ENCODE measurements at places on chromosomes 3 and 15.
A peak's percentile ranks its signal among the peaks of the same experiment; 100 is the strongest.

DNA sequence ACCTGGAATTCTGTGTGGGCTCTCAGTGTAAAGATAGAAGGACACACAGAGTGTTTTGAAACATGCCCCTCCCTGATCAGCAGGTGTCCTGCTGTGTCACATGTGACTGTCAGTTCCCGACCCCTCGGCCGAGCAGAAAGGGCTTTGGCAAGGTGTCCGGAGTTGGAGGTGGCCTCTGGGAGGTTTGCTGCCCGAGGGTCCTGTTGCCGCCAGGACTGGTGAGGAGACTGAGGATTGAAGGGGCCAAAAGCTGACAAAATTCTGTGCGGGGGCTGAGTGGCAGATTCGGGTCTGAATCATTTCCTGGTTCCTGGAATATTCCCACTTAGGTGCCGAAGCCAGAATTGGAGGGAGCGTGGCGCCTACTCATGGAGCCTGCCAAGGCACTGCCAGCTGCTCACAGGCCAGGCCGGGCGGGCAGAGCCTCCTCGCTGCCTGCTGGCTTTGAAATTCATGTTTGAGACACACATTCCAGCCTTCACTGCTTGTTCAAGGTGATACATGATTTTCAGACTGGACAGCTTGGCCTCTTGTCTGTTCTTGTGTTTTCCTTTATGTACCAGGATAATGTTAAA lies 83.8 kb downstream of the APBA2 start:
- peak; percentile 27 for DNase-seq

GRCh38 chr3:41173926-41174885 lies 25.1 kb upstream of the CTNNB1 start:
- no peak for DNase-seq

DNA sequence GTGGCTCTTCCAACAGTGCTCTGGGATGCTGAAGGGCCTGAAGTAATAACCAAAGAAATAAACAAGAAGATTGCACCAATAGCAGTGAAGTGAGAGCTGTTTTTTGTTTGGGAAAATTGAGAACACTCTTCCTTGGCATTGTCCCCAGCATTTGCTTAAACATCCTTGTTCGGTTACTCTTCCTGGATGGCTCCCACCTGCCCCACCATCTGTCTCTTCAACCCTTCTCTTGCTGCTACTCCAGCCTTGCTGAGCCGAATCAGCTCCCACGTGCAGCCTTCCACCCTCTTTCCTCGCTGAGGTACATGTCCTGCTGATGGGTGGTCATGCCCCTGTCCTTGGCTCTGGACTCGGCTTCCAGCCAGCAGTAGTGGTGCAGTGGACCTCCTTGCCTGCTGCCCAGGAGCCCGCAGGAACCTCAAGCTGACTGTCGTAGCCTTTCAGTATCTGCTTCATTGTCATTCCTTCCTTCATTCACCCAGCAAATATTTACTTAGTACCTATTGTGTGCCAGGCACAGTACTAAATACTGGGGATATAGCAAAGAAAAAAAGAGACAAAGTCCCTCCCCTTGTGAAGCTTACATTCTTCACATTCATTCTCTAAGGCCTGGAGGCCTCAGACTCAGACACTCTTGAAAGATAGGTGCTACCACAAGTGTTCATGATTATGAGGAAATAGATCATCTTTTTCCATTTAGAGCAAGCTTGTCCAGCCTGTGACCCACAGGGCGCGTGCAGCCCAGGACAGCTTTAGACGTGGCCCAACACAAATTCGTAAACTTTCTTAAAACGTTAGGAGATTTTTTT lies 17.1 kb upstream of the VILL start:
- DNase-seq = no peak

GRCh38 chr15:25406261-25406660 lies 32.6 kb downstream of the UBE3A start:
- no peak for DNase-seq

DNA sequence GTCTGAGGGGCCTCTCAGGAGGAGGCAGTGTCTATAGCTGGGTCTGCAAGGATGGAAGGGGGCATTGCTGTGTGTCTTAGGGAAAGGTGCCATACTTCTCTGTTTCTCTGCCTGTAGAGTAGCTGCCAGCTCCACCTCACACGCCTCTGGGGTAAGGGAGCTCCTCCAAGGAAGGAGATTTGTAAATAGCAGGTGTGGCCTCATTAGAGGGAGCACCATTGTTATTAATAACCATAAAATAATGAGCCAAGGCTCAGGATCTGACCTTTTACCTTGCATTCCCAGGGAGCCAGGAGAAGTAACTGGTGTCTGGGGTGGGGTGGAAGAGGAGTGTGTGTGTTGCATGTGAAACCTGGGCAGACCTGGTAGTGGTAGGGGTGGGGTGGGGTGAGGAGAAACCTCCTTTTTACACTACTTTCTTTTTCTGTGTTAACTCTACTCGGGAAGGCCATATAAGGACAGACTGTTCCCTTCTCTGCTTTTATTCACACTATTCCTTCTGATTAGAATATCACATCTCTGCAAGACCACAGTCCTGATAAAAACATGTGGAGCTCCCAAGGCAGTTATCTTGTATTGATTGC lies 2.2 kb upstream of the C15orf39 start:
- DNase-seq = no peak

DNA sequence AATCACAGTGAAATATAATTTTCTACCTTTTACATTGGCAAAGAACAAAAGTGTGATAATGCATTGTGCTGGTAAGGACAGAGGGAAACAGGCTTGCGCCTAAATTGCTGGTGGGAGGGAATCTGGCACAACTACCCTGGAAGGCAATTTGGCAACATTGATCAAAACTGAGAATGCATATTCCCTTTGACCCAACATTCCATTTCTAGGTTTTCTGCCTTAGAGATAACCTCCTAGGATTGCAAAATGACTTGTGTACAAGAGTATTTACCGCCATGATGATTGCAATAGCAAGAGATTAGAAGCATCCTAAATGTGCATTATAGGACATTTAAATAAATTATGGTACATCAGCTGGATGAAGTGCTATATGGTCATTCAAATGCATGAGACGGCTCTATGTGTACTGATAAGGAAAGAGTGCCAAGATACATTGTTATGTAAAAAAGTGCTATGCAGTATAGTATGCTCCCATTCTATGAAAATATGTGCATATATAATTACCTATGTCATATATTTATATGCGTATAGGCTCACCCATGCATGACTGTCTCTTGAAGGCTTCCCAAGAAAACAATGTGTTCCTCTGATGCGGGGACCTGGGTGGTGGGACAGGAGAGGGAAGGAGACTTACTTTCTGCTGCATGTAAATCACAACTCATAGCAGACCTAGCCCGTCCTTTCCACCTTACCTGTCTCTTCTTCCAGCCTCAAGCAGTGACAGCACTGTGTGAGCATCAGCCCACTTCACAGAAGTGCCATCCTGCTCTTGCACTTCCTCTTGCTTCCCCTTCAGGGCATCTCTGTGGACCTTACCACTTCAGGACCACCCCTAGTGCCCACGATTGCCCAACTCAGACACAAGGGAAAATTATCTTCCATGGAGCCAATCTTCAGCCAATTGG lies 249.9 kb upstream of the TLE3 start:
- DNase-seq = no peak

DNA sequence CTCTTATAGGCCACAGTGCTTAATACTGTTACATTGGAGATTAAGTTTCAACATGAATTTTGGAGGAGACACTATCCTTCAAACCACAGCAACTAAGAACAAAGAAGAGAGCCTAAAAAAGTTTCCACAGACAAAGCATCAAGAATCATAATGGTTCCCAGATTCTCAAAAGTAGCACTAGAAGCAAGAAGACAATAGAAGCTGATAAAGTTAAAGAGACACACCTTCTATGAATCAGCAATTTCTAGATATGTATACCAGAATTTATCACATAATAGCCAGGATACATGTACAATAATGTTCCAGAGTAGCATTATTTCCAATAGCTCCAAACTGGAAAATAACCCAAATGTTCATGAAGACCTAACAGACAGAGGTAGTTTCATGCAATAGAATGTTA lies 12.2 kb downstream of the NKIRAS1 start:
- no peak for DNase-seq

DNA sequence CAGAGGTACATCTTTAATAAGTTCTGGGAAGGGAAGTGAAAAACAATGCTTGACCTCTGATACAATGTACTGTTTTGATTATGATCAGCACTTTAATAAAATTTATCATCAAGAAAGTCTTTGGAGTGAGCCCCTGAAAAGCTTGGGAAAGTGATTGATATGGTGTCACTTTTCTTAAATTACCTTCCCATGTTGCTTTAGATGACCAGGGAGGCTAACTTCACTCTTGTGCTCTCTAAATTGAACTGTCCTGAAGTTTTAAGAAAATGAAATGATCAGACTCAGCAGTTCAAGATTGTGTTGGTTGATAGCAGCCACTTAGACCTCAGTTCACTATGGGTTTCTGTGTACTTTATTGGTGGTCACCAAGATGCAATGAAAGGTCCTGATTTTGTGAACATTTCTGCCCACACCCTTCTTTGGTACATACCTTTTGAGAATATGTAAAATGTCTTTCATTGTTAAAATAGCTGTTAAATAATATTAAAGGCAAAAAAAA lies 15.7 kb downstream of the TGFBR2 start:
- DNase-seq = no peak

- no peak for DNase-seq
Measured at GRCh38 chr3:194871143-194871863, 185.6 kb downstream of the FAM43A start.

DNA sequence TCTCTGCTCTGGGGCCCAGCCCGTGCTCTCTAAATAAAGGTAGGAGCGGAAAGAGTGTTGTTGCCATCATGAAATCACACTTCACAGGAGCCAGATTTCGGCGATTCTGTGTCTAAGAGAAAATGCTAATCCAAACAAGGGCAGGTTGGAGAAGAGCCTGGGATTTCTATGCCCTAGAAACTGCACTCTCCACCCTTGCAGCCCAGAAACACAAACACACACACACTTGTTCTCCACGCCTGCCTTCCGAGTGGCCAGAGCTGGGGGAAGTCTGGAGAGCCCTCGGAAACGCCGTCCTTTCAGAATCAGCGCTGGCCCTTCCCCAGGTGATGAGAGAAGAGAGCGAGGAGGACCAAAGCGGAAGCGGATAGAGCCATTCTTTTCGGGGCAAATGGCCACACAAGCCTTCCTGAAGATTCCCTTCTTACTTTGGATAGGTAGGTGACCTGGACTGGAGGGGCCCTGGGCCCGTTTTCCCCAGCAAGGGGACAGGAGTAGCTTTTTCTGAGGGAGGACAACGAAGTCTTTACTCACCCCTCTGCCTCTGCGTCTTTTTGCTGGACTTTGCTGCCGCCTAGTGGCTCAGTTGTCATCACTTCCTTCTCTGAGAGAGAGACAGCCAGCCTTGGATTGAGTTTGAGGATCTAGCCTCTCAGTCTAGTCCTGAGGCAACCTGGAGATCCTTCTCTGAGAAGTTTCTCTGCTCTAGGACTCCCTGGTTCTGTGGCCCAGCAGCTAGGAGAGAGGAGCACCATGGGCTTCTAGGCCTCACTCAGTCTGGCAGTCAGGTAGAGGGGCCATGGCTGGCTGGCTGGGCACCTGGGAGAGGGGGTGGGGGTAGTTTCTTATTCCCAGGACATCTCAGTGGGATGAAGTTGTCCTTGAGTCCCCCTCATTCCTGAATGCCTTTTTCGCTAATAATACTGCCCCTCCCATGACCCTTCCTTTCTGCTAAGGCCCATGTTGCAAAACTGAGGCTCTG lies 37.7 kb downstream of the SENP8 start:
- DNase-seq = peak; percentile 65

DNA sequence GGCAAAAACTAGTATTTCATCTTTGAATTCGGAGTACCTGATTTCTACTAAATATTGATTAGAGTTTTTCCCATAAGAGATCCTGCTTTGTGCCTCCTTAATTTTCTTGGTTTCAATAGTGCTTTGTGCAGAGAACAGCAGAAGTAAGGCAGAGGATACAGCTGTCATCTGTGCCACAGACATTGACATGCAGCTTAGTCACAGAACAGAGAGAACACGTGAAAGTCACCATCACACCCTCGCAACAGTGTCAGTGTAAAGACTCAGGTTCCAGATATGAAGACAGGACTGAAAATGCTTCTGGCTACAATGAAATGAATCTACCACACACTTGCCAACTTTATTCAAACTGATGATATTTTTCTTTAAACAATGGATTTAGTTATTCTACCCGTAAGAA lies 942.8 kb upstream of the CFAP20DC start:
- DNase-seq = no peak

DNA sequence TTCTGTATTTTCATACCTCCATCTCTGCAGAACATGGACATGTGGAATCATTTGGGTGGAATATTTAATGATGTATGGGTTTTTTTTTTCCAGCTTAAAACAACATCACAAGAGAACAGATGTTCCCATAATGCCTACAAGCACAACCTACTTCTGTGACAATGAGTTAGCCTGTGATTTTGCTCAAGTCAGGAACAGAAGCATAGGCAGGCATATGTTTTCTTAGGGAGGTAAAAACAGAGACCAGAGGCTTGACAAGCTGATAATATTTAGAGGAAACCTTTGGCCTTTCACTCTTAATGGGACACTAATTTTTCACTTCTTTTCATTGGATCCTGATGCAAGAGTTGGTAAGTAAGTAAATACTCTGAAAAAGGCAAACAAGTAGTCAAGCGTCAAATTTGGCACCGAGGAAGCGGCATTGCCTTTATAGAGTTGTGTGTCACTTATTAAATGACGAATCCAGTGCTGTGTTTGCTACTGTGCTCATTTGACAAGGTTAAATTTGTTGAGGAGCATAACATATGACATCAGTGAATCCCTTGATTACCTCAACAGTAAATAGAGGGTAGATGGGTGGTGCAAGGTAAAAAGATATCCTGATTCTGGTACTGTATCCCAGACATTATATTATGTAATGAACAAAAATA lies 66.7 kb upstream of the RBMS3 start:
- no peak for DNase-seq

DNA sequence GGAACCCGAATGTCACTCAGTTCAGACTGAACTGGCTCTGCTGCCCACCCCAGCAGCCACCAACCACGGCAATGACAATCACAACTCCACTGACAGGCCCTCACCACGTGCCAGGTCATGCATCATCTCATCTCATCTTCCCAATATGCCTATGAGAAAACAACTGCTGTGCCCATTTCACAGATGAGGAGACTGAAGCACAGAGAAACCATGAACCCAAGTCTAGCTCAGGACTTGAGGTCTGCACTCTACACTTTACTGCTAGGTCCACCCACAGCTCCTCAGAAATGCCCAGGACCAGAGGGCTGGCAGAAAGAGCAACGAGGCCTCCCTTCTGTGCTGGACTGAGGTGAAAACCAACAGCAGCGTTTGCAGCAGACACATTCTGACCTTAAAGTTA lies 99.2 kb upstream of the LINGO1 start:
- DNase-seq = no peak

DNA sequence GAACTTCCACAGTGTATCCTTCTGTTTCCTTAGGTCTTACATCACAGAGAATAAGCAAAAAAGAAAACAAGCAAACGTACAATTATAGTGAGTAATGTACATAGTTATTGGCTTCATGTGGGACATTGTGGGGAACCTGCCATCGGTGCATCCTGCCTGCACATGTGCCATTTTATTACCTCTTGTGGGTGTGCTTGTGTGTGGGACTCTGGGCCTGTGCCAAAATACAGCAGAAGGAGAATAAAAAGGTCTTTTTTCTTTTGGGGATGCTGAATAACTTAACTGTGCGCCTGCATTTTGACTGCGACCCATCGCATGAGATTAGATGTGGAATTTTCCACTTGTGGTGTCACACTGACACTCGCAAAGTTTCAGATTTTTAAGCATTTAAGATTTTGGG lies 169.6 kb upstream of the DCBLD2 start:
- no peak for DNase-seq
